ENCODE measurements at places on chromosomes 7 and 10.
A peak's percentile ranks its signal among the peaks of the same experiment; 100 is the strongest.

GRCh38 chr7:4650433-4651047 lies 31.6 kb upstream of the FOXK1 start:
- DNase-seq, result no peak

DNA sequence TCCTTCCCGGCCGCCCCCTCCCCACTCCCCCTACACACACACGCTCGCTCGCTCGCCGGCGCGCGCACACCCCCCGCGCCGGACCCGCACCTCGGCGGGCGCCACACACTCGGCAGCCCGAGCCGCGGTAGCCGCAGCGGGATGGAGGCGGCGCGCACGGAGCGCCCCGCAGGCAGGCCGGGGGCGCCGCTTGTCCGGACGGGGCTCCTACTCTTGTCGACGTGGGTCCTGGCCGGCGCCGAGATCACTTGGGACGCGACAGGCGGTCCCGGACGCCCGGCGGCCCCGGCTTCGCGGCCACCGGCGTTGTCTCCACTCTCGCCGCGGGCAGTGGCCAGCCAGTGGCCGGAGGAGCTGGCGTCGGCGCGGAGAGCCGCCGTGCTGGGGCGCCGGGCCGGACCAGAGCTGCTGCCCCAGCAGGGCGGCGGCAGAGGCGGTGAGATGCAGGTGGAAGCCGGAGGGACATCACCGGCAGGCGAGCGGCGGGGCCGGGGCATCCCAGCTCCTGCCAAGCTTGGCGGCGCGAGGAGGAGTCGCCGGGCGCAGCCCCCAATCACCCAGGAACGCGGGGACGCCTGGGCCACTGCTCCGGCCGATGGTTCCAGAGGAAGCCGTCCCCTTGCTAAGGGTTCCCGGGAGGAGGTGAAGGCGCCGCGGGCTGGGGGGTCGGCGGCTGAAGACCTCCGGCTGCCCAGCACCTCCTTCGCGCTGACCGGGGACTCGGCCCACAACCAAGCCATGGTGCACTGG lies at the start of gene SORCS3:
Gene SORCS3, plus strand, starts transcription at position 104 of the 750 bp plus-strand sequence.
- DNase-seq, result no peak

DNA sequence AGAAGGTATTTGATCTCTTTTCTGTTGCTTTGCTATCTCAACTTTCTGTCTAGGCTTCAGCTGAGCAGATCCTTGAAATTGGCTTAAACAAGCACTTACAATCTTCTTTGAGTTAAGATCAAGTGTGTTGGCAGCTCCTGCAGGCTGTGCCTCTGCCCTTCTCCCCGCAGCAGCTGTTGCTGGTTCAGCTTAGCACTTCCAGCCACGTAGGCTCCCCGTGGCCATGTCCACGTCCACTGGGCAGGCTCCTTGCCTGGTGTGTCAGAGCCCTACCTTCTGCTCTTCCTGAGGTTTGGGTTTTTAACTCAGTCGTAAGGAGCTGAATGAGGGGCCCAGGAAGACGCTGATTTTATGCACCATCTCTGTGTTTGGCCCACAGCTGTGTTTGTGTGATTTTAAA lies 47.2 kb downstream of the CAMK1D start:
- no peak for DNase-seq

- DNase-seq, result no peak
Observed at GRCh38 chr10:127278001-127278400, 81.6 kb upstream of the INSYN2A start.

DNA sequence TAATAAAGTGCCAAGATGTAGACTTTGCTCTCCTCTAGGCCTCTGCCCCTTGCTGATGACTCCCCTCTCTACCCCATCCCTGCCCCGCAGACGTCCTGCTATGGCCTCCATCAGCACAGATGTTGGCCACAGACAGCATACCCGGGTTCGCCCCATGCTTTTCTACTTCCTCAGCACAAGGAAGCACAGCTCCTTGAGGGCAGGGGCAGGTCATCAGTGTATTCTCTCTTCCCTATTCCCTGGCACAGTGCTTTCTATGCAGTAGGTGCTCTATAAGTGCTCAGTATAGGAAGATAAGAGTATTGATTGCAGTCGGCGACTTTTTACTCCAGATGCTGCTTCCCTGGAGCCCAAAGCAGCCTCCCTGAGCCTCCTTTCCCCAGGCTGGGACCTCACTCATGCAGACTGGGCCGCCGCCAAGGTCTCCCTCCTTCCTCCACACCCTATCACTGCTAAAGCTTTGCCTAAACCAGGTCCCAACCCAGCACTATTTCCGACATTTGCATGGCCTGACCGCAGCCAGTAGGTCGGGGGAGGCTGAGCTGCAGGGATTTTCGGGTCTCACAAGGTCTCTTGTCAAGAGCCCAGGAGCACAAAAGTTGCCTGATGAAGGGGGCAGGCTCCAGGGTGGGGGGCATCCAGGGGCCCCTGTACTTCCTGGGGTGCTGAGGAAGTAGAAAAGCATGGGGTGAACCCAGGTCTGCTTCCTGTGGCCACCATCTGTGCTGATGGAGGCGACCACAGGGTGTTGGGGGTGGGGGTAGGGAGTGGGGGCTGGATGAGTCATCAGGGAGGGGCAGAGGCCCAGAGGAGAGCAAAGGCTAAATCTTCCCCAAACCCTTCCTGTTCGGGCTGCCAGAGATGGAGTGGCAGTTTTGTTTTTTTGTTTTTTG lies 8.0 kb downstream of the CALHM3 start:
- peak; percentile 51 for DNase-seq

GRCh38 chr7:6170571-6171531 lies 101.6 kb downstream of the CYTH3 start:
- DNase-seq, result no peak

- DNase-seq, result no peak
Observed at GRCh38 chr10:119550827-119551226, 8.3 kb upstream of the RGS10 start.

DNA sequence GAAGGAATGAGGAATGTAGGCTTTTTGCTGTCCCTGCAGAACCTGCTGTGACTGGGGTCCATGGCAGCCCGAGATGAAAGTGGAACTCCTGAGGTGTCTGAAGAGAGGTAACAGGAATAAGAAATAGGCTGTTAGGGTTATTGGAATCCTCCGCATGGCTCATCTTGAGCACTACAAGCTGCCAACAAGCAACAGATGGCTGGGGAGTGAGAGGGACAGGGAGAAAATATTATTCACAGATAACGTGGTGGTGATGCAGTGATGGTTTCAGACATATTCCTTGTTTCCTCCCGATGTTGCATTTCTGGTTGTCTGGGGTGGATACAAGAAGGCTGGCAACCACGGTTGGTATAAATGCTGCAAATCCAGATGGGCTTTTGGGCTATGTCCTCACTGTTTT lies 46.1 kb downstream of the AP3M1 start:
- DNase-seq, result no peak

DNA sequence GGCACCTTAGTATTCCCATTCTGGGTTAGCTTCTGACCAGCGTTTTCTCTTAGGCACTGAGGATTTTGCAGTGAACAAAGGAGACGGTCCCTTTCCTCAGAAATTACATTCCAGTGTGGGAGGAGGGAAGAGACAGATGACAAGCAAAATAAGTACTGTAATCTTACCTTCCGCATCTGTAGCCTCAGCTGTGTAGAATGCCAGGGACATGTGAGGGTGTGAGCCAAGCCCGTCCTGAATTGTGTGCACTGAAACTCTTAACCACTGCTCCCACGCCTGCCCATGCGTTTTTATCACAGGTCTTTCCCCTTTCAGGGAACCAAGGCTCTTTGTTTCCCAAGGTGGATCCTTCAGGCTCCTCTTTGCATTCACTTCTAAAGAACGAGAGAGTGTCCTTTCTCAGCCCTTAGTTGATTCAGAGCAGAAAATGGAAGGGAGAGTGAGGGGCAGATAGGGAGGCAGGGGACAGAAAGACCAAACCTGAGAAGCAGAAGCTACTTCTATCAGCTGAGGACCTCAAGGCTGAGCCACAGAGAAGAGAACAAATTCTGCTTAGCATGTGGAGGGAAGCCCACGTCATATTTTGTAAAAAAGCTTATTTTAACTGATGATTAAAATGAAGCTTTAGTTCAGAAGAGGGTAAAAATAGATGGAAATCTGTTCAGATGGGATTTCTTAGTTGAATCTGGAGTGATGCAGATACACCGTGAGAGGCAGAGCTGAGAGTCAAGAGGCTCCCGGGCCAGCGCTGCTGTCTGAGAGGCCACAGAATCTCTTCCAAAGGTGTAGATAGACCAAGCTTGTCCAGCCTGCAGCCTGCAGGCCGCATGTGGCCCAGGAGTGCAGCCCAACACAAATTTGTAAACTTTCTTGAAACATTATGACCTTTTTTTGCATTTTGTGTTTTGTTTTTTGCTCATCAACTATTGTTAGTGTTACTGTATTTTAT lies 122.5 kb downstream of the CCNY start:
- DNase-seq, result no peak

DNA sequence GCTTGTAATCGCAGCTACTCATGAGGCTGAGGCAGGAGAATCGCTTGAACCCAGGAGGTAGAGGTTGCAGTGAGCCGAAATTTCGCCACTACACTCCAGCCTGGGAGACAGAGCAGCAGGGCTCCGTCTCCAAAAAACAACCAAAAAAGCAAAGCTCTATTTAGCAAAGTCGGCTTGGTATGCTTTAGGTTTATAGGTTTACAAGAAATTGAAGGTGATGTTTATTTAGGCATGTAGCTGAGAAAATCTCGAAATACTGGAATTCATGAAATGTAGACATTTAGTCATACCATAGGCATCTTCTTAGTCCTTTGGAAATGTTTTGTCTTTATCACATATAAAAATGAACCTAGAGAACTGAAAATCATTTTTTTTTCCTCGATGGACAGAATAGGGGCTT lies 453.8 kb upstream of the ANKRD30A start:
- no peak for DNase-seq

DNA sequence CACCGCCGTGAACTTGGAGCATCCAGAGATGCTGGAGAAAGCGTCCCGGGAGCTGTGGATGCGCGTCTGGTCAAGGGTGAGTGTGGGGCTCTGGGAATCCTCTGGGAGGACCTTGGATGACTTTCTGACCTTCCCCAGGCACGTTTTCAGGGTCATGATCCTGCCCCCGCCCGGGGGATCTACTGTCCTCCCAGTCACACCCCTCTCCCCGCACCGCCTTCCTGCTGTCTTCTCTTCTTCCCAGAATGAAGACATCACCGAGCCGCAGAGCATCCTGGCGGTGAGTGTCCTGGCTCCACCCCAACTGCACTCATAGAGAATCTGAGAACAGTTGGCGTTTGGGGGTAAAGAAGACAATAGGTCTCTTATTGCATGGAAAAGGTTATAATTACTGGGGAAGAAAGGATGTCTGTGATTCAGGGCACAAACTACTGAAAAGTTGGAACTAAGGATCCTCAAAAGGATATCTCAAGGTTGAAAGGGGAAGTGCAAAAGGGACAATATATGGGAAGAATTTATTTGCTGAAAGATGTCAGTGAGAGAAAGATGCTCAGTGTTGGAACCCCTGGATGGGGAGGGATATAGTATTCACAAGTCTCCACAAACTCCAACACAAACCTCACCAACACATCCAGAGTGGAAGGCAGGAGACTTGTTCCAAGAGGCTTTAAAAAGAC lies 1.9 kb downstream of the GSTK1 start:
- DNase-seq, result no peak

DNA sequence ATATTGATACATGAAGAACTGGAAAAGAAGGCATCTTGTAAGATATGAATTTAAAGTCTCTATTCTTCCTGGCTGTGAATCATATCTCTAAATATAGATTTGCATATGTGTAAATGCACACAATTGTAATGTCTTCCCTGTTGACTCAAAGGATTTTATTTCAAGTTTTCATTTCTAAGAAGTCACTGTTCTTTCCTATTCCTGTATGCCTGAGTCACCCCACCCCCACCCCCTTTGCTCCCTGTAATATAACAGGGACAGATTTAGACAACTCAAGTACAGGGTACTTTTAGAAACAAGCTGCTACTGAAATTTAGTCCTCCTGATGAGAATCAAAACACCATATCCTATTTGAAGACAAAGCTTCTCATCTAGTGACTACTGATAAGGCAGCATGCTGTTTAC lies 43.0 kb upstream of the HECTD2 start:
- no peak for DNase-seq

- no peak for DNase-seq
Observed at GRCh38 chr7:94492601-94493000, 17.0 kb upstream of the CASD1 start.

- DNase-seq, result peak; percentile 41
Observed at GRCh38 chr7:105224884-105225651, 163.7 kb downstream of the SRPK2 start.

DNA sequence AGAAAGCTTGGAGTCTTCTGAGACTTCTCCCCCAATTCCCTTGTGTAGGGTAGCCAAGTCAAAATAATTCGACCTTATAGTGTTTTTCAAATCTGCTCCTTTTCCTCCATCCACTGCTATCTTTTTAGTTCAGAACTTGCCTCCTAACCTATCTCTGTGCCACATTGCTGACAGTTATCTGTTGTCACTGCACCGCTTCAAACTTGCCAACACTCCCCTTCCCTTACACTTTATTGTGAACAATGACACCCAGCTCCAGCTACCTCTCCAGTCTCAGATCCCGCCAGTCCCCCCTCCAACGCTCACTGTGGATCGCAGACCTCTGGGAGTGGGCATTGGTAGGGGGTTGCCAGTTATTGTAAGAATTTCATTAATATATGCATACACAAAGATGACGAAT lies 16.3 kb upstream of the HPS1 start:
- DNase-seq, result no peak

DNA sequence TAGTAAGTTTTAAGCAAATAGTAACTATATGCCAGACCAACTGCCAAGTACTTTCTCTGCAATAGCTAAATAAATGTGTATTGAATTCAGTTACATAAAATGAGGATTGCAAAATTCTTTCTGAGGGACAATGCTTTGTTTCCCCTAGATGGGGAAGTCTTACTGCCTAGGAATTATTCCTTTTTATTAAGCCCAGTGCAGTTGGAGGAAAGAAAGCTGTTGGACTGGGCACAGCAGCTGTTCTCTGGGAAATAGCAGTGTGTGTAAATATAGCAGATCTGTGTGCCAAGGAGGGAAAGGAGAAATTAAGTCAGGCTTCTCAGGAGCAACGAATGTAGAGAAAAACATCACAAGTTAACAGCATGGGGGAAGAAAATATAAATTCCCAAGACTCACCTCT lies 77.1 kb downstream of the SEC23IP start:
- DNase-seq, result no peak

GRCh38 chr10:86019141-86019540 lies 347.5 kb downstream of the GRID1 start:
- peak; percentile 33 for DNase-seq

DNA sequence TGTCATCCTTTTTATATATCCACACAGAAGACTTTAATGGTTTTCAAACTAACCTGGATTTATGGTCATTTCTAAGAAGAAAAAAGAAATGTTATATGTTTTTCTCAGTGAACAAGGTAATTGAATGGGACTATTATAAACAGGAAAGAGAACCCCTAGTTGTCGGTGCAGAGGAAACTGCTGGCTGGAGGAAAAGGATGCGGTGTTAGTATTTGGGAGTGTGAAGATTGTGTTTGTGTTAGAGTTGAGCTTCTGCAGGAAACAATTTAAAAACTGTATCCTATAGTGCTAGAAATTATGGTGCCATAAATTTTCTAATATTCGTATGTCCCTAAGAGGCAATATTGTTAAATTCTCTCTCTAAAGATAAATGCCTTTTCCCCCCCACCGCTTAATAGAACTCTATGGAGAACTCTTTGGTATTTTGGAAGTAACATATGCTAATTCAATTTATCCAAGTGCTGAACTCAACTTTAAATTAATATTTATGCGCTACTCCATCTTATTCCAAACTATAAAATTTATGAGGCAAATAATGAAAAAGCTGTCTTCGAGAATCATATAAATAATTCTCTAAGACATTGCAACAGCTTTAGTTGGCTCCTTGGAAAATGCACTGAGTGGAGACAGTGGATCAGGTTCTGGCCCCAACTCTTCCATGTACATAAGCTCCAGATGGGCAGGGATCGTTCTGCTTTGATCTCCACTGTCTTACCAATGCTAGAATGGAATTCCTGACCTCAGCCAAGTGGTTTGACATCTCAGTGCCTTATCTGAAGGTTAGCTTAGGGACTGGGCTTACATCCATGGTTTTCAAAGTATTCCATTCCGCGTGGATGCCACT lies 5.6 kb downstream of the BZW2 start:
- no peak for DNase-seq
